Myocyte (in vitro differentiated cells): ENCODE measurements at places on chromosomes 7 and 10. TPM values are rescaled to one million over a fixed set of nuclear protein-coding genes. Genes with fewer than 3 reads are reported as not detected.
A peak's percentile ranks its signal among the peaks of the same experiment; 100 is the strongest.

POLL gene
- 15.3 and 16.0 TPM in 2 replicates for total RNA-seq

- DNase-seq = peak; percentile 80
Observed at GRCh38 chr7:116522247-116522646, 2.6 kb upstream of the CAV1 start.

- DNase-seq = no peak
Observed at GRCh38 chr7:26663874-26664273, 200.5 kb downstream of the SKAP2 start.

DNA sequence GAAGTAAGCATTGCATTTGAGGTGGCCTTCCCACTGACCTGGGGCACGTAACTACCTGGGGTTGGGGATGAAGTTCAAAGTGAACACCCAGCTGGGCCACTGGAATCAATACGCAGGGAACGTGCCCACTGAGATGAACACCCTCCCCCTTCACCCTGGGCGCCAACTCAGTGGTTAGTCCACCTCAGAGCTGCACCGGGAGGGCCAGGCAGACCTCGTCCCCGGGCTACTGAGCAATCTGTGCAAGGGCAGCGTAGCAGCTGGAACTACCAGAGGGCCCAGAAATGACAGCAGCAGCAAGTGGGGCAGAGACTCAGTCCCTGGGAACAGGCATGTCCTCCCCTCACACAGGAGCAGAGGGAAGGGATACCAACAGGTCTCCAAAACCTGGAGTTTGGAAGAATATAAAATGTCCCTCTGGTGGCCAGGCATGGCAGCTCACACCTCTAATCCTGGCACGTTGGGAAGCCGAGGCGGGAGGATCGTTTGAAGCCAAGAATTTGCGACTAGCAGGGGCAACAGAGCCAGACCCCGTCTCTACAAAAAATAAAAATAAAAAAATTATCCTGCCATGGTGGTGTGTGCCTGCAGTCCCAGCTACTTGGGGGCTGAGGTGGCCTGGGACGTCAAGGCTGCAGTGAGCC is 143.9 kb downstream of the SH3PXD2A start:
- no peak for DNase-seq

- DNase-seq = peak; percentile 30
Observed at GRCh38 chr7:28410628-28411531, 1.4 kb upstream of the CREB5 start.
